Stimulated activated CD8-positive, alpha-beta memory T cell treated with anti-CD3 and anti-CD28 coated beads, Interleukin-15, amount 100 ng/mL, for 24 hours (primary cell): ENCODE measurements at places on chromosomes 4 and X.

DNA sequence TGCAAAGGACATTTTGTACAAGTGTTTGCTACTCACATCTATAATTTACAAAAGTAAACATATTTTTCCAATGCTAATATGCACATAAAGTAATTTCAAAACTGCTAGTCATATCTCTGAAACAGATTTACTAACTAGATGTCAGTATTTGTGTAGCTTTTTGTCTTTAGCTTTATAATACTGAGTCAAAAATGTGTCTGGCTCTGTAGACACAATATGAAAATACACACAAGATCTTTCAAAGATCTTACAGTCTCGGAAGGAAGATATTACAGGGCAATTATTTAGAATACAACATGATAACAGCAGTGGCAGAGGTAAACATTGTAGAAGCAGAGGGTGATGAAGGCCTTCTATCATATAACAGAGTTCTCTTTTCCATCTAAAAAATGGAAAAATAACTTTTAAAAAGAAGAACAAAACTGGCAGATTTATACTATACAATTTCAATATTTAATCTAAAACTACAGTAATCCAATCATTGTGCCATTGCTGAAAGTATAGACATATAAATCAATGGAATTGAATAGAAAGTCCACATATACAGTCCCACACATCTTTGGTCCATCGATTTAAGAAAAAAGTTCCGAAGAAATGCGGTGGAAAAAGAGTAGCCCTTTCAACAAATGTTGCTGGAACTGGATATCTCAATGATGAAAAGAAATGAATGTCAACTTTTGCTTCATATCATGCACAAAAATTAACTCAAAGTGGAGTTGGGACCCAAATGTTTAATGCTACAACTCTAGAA, 29.4 kb downstream of the ARAP2 start:
- no peak for DNase-seq

GRCh38 chrX:107025545-107025944, 25.5 kb upstream of the MORC4 start:
- no peak for DNase-seq

DNA sequence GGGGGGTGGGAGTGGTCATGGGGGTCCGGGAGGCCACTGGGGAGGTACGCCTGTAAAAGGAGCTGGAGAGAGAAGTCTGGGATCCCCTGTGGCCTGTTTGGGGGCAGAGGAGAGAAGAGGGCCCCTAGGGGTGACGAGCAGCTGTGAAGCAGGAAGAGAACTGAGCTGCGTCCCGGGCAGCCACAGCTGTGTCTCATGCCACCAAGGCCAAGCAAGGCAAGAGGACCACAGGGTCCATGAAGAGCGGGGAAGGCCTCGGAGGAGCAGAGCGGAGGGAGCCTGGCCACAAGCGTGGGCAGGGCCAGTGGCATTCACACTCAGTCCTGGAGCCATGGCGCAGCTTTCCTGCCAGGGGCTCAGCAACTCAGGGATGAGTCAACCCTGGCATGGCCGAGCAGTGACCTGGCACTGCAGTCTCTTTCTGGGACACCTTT, 13.6 kb upstream of the NAT8L start:
- no peak for DNase-seq

DNA sequence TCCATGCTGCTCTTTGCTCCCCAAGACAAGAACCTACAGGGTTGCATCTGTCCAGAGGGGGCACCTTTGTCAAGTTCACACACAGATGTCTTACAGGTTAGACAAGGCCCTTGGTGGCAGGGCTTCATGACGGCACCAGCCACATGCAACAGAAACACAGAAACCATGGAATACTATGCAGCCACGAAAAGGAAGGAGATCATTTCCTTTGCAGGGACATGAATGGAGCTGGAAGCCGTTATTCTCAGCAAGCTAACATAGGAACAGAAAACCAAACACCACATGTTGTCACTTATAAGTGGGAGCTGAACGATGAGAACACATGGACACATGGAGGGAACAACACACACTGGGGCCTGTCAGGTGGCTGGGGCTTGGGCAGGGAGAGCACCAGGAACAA, 85.1 kb upstream of the NDP start:
- DNase-seq: no peak

GRCh38 chr4:88341227-88342192, 37.1 kb upstream of the HERC6 start:
- DNase-seq: no peak

- no peak for DNase-seq
Measured at GRCh38 chr4:25937801-25938200, 23.8 kb downstream of the SMIM20 start.

DNA sequence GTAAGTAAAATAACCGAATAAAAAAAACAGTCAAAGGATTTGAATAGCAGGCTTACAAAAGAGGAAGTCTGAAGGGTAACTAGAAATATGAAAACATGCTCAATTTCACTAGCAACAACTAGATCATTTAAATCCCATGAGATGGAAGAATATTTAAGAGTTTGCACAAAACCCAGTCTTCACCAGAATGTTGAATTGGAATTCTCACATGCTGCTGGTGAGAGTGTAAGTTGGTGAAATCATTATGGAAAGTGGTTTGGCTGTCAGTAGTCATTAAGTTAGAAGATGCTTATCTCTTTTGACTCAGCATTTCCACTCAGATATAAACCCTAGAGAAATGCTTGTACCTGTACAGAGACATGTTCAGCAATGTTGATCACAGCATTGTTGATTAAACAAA, 110.1 kb downstream of the PGRMC2 start:
- DNase-seq: no peak

DNA sequence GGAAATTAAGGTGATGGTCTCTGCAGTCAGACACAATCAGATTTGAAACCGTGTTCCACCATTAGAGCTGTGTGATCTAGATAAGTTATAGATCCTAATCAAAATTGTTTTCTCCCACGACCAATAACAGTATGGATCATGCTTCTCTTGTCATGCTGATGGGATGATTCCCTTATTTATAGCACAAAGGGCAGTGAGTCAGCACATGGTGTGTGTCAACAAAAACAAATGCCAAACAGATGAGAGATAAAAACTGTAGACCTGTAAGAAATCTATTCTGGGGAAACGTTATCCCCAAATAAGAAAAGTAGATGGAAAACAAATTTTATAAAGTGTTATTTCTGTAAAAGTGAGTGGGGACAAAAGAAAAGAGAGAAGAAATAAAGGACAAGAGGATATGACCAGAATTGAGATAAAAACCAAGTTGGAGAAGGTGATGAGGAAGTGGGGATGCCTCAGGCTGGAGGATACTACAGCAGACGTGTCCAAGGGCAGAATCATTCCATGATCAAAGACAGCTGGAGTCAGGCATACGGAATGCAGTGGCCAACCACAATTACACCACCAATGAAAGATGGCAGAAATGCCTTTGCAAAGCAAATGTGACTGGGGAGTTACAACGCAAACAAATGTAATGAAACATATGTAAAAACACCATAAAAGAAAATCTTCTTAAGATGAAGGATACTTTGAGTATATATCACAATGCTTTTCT, 377.8 kb upstream of the PRKX start:
- no peak for DNase-seq

GRCh38 chr4:136863756-136864155, 668.5 kb downstream of the PCDH18 start:
- no peak for DNase-seq

DNA sequence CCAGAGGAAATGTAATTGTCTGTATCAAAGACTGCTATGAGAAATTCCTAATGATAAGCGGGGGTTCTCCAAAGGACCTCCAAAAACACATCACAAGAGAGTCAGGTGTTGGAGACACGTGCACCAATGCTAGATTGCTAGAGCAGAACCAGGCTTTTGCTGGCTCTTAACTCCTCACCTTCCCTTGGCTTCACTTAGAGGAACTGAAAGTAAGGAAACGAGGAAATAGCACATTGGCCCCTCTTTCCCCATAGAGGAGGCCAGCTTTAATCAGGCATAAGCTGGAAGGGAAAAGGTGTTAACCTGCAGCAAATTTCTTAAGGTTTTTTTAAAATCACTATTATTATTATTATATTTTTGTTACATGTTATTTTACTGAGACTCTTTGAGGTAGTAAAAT, 13.6 kb downstream of the OTC start:
- DNase-seq: no peak

DNA sequence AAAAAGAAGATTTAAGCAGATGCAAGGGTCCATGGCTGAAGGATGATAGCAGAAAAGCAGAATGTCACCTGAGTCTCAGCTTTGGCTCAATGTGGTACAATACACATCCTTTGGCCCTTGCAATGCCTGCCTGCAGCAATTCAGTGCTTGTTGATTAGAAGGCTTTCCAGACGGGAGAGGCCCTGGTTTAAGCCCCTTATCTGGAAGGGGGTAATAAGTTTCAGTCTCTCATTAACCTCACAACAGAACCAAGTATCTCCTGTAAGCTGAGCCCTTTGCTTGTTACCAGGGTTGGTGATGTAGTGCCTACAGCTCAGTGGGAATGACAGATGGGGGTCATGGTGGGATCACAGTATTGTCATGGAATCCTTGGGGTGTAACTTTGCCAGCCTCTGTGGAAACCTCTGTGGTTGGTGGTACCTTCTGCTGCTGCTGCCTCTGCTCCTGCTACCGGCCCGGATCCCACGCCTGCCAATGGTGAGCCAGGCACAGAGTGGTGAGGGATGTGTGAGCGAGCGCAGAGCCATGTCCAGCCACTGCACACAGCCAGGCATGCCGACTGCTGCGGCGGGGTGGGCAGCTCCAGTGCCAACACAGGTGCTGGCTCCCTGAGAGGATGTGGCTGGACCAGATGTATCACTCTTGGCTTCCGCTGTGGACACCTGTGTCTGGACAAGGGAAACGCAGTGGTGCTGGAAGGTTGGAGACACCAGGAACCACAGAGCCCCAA, 81.2 kb downstream of the ADRA2C start:
- DNase-seq: no peak

DNA sequence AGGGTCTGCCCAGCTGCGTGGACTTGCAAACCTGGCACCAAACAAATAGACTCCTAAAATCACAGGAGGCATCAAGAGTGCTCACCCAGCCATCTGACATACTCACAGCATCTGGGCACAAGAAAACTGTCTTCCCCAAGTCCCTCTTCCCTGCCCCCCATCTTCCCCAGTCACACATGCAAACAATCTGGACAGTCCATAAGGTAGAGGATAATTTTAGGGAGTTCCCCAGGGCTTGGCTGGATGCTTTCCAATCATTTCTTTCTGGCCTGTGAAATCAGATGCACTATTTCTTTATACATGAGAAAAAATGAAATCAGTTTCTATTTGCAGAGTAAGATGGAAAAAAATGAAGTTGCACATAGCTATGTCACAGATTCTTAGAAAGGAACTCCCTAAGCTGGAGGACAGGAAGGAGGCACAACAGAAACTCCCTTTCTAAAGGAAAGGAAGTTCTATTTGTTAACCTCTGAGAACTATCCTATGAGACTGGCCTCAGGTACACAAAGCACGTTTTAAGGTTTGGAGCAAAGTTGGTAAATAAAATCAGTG, 342.3 kb downstream of the HNRNPD start:
- DNase-seq: no peak

DNA sequence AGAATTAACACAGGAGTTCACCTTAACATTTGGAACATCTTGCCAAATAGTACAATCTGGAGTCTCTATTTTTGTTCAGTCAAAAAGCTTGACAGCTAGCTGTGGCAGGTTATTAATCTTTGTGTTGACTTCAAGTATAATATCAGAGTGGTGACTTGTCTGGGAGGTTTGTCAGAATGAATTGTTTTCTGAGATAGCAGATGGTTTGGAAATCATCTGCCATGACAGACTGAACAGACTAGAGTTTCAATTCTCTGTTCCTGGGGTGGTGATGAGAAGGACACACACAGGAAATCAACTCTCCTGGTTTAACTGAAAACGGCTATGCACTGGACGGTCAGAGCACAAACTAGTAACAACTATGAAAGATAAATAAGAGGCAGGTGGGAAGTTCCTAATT, 203.3 kb upstream of the EMCN start:
- no peak for DNase-seq

- DNase-seq: no peak
Measured at GRCh38 chr4:102193145-102193544, 152.1 kb downstream of the SLC39A8 start.

DNA sequence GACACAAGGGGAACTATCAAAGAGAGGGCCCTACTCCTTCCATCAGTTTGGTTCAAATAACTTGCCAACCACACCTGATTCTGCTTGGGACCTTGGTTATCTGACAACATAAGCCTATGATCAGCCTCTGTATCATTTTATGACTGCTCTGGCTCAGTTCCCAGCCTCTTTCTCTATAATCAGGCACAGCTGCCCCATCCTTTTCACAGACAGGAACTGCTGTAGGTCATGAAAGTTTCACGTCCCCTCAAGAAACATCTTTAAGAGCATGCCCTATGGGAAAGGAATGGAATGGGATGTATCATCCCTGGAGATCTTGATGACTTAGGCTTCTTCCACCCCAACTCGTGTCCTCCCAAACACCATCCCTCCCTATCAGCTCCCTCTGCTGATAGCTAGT, 243.4 kb downstream of the AR start:
- DNase-seq: no peak
